ENCODE measurements at places on chromosomes 16 and 17. TPM values are rescaled to one million over a fixed set of nuclear protein-coding genes. Genes with fewer than 3 reads are reported as not detected.

GRCh38 chr17:19378416-19379360 is at the start of gene MAPK7:
TSS of gene MAPK7 (plus strand) at chr17:19378498. CDS start at chr17:19378901, 403 bp downstream.
- DNase-seq = no peak

GRCh38 chr17:43013296-43013695 is 6.7 kb downstream of the IFI35 start:
- DNase-seq = no peak

DNA sequence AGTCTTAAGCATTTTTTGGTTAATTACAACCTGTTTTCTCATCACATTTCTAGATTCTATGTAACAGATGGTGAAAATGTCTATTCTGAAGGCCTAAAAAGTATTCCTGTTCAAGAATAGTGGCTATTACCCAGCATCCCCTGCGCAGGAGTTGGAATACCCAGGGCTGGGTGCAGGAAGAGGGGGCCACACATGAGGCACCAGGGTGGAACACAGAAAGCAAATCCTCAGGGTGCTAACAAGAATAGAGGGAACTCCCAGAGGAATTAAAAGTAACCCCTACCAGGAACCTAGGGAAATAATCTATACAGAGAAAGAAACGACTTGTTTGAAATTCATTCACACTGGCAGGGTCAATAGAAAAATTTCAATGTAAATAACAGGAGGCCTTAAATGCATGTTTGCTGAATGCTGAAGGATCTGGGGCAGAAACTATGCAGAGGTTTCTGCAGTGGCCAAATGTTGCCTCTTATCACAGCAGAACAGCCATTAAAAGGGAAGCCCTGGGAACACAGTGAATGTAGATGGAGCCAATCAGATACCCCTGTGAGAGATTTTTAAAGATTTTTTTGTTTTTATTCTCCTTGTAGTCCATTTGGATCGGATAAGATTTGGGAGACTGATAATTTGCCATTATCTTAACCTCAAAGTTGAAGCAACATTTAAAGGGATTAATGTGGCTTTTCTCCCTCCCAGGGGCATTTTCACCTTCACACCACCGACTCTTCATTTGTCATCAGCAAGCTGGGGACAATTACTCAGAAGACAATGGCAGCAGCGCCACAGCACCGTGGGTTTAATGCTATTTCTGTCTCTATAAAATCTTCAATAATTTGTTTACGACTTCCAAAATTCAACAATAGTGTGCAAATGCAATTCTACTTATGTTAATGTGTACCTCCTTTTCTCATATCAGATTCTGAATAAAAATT is 196.0 kb upstream of the PSMD7 start:
- no peak for DNase-seq

GRCh38 chr16:69036399-69037091 is 68.9 kb upstream of the HAS3 start:
- no peak for DNase-seq

- DNase-seq = no peak
Measured at GRCh38 chr17:74795327-74796020, 19.3 kb upstream of the NAT9 start.

DNA sequence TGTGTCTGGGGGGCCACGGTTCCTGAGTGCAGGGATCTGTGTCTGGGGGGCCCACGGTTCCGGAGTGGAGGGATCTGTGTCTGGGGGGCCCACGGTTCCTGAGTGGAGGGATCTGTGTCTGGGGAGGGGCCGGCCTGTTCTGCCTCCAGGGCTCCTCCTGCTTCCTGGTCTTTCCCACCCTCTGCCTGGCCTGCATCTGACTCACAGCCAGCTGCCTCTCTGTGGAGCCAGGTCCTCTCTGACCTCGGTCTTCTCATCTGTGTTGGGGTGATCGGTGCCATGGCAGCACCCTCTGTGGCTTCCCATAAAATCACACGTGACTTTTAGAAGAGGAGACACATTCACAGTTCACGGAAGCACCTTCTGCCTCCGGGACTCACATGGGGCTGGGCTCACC is 50.3 kb downstream of the ZFPM1 start:
- DNase-seq = peak; percentile 36

GRCh38 chr17:69900829-69901228 is 174.2 kb upstream of the KCNJ16 start:
- DNase-seq = peak; percentile 22

The MYH13 gene
- not detected for total RNA-seq

The MPP2 gene
- 1.3 TPM for total RNA-seq

Measured in fibroblast of villous mesenchyme (primary cell).